Liver (tissue), 10 donors: ENCODE measurements at places on chromosomes 1 and 21.
A peak's percentile ranks its signal among the peaks of the same experiment; 100 is the strongest.

GRCh38 chr1:228012555-228012954 lies 5.8 kb downstream of the WNT3A start:
- no peak overlapping the region for H3K4me3 ChIP-seq
- no peak overlapping the region for H3K27ac ChIP-seq
- H3K27me3 ChIP-seq: no peaks in the 10 kb centered on the region
- DNase-seq: peak; percentile 13

DNA sequence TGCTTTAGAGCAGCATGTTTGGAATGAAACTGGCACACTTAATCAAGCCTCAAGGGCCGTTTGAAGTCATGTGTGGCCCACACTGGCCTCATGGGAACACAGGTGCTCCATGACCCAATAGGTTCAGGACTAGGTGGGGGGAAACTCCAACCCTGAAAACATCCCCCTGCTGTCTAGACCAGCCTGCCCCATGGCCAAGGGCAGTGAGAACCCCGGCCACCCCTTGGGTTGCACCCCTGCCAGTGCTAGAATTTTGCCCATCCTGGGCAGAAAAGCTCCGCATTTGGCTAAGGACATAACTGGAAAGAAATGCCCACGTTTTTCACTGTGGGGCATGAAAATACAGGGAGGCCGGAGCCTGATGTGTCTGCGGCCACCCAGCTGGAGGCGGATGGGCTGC lies 6.1 kb upstream of the PTGER3 start:
- DNase-seq: no peak
- no peaks in the 10 kb centered on the region for H3K27me3 ChIP-seq
- peaks cover 7% of the 10 kb centered on the region for H3K36me3 ChIP-seq
- no peak overlapping the region for H3K4me3 ChIP-seq
- no peaks in the 10 kb centered on the region for H3K4me1 ChIP-seq

DNA sequence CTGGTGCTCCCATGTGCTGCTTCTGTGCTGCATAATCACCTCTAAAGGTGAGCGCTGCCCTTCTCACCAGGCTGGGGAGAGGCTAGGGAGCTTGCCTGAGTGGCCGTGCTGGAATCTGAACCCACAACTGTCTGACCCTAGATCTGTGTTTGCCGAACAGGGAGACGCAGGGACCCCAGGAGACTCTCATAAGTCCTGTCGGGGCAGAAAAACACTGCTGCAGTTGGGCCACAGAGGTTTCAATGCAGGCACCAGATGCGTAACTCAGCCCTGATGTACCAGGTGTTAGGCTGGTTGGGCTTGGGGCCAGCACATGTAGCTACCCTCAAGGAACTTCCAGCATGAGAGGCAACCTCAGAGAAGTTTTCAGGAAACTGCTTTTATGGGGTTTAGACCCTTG lies 49.5 kb upstream of the DMRTB1 start:
- H3K36me3 ChIP-seq: no peaks in the 10 kb centered on the region
- no peaks in the 10 kb centered on the region for H3K4me1 ChIP-seq
- no peak for DNase-seq
- H3K27ac ChIP-seq: no peak overlapping the region
- H3K4me3 ChIP-seq: no peak overlapping the region

DNA sequence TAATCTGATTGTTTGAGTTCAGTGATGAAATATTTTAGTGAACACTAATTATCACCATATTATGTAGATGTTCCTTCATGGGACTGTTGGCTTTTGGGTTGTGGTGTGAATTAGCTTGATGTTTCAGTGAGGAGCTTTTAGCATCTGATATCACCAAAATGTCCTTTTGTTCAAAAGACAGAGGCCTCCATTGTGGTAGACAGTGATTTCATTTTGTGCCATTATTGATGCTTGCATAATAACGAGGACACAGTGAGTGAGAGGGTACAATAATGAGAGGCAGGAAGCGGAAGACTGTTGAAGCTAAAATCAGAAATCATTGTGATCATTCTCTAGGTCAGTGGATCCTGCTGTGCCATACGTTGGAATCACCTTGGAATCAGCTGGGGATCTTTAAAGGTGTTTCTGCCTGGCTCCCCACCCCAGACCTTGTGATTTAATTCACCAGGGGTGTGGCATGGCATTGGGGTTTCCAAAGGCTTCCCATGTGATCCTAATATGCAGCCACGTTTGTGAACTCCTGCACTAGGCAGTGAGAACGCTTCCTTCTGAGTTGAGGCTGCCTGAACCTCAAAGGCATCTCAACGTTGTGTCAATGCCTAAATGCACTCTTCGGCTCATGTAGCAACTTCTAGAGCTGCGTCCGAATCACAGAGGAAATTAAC lies 82.1 kb upstream of the KIF1B start:
- H3K27me3 ChIP-seq: no peaks in the 10 kb centered on the region
- no peak overlapping the region for H3K4me3 ChIP-seq
- no peak for DNase-seq
- no peak overlapping the region for H3K27ac ChIP-seq
- no peaks in the 10 kb centered on the region for H3K4me1 ChIP-seq
- H3K36me3 ChIP-seq: peaks cover 31% of the 10 kb centered on the region

- no peak overlapping the region for H3K4me3 ChIP-seq
- no peaks in the 10 kb centered on the region for H3K36me3 ChIP-seq
- H3K27me3 ChIP-seq: peaks cover 1% of the 10 kb centered on the region
- H3K27ac ChIP-seq: no peak overlapping the region
- no peak for DNase-seq
Observed at GRCh38 chr1:110604586-110605148, 1.5 kb downstream of the KCNA2 start.

- H3K4me3 ChIP-seq: no peak overlapping the region
- H3K27ac ChIP-seq: no peak overlapping the region
- H3K27me3 ChIP-seq: no peaks in the 10 kb centered on the region
- no peak for DNase-seq
Observed at GRCh38 chr21:16554503-16554902, 824.7 kb downstream of the USP25 start.

DNA sequence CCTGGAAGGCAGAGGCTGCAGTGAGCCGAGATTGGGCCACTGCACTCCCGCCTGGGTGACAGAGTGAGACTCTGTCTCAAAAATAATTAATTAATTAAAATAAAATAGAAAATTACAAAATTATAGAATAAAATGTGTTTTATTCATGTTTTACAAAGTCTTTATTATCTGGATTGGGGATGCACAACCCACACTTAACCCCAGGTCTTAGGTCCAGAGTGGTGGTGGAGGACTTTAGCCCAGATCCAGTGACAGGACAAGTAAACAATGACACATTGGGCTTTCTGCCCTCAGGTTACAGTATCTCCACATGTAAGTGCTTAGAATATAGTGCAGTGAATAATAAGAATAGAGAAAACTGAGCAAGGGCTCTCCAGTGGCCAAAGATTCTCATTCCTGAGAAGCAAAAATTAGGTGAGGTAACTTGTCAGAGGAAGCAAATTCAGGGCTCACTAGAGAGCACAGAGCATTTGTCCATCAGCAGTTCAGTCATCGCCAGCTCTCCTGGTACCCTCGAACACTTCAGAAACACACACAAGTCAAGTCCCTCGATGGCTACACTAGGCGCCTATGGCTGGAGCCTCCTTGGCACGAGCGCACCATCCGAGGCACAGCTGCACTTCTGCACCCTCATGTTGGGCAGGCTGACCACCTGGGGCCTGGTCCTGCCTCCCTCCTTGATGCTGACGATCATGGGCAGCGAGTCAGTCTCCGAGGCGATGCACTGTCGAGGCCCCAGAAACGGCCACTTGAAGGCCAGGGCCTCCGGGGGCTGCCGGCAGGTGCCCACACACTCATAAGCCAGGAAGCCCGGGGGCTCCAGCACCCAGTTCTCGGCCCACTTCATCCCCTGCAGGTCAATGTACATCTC lies 2.6 kb downstream of the LEFTY1 start:
- peaks cover 24% of the 10 kb centered on the region for H3K4me1 ChIP-seq
- H3K4me3 ChIP-seq: no peak overlapping the region
- no peak for DNase-seq
- peak overlapping the region; percentile 44 for H3K27ac ChIP-seq
- H3K36me3 ChIP-seq: no peaks in the 10 kb centered on the region

- no peak overlapping the region for H3K4me3 ChIP-seq
- no peaks in the 10 kb centered on the region for H3K4me1 ChIP-seq
- no peak overlapping the region for H3K27ac ChIP-seq
- H3K36me3 ChIP-seq: no peaks in the 10 kb centered on the region
- no peak for DNase-seq
Observed at GRCh38 chr1:160460214-160460642, 59.9 kb downstream of the VANGL2 start.

DNA sequence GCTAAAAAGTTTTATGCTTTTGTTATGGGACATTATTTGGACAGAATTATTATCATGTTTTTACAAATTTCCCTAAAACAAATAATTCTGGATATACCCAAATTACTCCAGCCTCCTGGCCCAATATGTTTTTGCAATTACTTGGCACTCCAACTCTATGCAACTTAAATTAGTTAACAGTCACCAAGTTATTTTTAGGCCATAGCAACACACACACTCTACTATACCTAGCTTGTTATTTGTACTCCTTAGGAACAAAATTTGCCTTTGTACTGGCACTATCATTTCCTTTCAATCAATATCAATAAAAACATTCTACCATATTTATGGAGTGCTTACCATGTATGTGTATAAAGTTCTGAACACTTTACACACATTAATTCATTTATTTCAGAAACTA lies 7.7 kb downstream of the DUSP10 start:
- no peak for DNase-seq
- H3K4me3 ChIP-seq: no peak overlapping the region
- no peaks in the 10 kb centered on the region for H3K27me3 ChIP-seq
- peaks cover 10% of the 10 kb centered on the region for H3K4me1 ChIP-seq

GRCh38 chr1:22861764-22862440 lies 110.8 kb downstream of the LACTBL1 start:
- no peaks in the 10 kb centered on the region for H3K36me3 ChIP-seq
- no peaks in the 10 kb centered on the region for H3K27me3 ChIP-seq
- H3K4me1 ChIP-seq: no peaks in the 10 kb centered on the region
- no peak overlapping the region for H3K4me3 ChIP-seq

DNA sequence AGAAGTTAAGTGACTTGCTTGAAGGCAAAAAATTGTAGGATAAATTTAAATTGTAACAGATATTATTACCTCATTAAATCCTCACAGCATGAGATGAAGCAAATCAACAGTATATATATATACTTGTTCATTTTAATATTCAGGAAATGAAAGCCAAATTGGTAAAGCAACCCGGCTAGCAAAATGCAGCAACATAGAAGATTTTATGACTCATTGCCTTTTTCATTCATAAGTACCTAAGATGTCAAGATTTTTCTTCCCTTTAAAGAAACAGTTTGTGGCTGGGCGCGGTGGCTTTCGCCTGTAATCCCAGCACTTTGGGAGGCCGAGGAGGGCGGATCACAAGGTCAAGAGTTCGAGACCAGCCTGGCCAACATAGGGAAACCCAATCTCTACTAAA lies 190.5 kb upstream of the NRIP1 start:
- no peaks in the 10 kb centered on the region for H3K4me1 ChIP-seq
- H3K4me3 ChIP-seq: no peak overlapping the region
- no peaks in the 10 kb centered on the region for H3K27me3 ChIP-seq
- H3K27ac ChIP-seq: no peak overlapping the region

- H3K27me3 ChIP-seq: no peaks in the 10 kb centered on the region
- H3K4me3 ChIP-seq: no peak overlapping the region
- DNase-seq: no peak
- peaks cover 3% of the 10 kb centered on the region for H3K36me3 ChIP-seq
Observed at GRCh38 chr1:111193712-111194480, 6.5 kb downstream of the DENND2D start.

- H3K4me1 ChIP-seq: no peaks in the 10 kb centered on the region
- no peak overlapping the region for H3K27ac ChIP-seq
- no peaks in the 10 kb centered on the region for H3K36me3 ChIP-seq
- H3K27me3 ChIP-seq: no peaks in the 10 kb centered on the region
Observed at GRCh38 chr1:107550358-107550757, 409.5 kb downstream of the NTNG1 start.

DNA sequence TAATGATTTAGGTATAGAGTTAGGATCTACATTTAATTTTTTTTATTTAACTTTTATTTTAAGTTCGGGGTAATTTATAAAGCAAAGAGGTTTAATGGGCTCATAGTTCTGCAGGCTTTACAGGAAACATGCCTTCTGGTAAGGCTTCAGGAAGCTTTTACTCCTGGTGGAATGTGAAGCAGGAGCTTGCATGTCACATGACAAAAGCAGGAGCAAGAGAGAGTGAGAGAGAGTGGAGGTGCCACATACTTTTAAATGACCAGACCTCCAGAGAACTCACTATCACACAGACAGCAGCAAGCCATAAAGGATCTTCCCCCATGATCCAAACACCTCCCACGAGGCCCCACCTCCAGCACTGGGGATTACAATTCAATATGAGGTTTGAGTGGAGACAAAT lies 17.6 kb upstream of the GBP2 start:
- no peaks in the 10 kb centered on the region for H3K4me1 ChIP-seq
- H3K36me3 ChIP-seq: peaks cover 30% of the 10 kb centered on the region
- no peaks in the 10 kb centered on the region for H3K27me3 ChIP-seq
- no peak overlapping the region for H3K27ac ChIP-seq
- no peak for DNase-seq

GRCh38 chr1:76868154-76868882 lies 1.0 kb downstream of the ST6GALNAC5 start:
- H3K27ac ChIP-seq: no peak overlapping the region
- DNase-seq: no peak
- peak overlapping the region; percentile 19 for H3K4me3 ChIP-seq
- peaks cover 7% of the 10 kb centered on the region for H3K27me3 ChIP-seq

- H3K36me3 ChIP-seq: no peaks in the 10 kb centered on the region
- no peak for DNase-seq
- no peak overlapping the region for H3K27ac ChIP-seq
Observed at GRCh38 chr1:44862829-44863401, 19.9 kb upstream of the PTCH2 start.

DNA sequence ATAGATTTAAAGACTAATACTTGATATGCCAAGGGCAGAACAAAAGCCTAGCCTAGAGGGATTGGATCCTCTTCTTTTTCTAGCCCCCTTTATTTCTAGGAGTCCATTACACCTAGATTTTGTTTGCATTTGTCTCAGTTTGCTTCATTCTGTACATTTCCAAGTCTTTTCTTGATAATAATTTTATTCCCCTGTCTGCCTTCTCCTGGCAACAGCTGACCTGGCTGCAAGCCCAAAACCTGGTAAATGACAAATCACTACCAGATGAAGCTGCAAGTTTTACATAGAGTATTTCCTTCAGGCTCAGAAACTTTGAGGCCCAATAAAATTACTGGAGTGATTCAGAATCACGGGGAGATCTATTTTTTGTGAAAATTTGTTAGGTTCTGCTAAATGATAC lies 36.5 kb upstream of the LHX8 start:
- no peak for DNase-seq
- H3K27ac ChIP-seq: no peak overlapping the region
- no peaks in the 10 kb centered on the region for H3K27me3 ChIP-seq
- H3K36me3 ChIP-seq: no peaks in the 10 kb centered on the region

GRCh38 chr1:46263146-46263545 lies 15.6 kb downstream of the RAD54L start:
- H3K27me3 ChIP-seq: no peaks in the 10 kb centered on the region
- no peak overlapping the region for H3K27ac ChIP-seq
- H3K36me3 ChIP-seq: no peaks in the 10 kb centered on the region
